ENCODE measurements at places on chromosomes 1 and 21. TPM values are rescaled to one million over a fixed set of nuclear protein-coding genes. Genes with fewer than 3 reads are reported as not detected.
A peak's percentile ranks its signal among the peaks of the same experiment; 100 is the strongest.

DNA sequence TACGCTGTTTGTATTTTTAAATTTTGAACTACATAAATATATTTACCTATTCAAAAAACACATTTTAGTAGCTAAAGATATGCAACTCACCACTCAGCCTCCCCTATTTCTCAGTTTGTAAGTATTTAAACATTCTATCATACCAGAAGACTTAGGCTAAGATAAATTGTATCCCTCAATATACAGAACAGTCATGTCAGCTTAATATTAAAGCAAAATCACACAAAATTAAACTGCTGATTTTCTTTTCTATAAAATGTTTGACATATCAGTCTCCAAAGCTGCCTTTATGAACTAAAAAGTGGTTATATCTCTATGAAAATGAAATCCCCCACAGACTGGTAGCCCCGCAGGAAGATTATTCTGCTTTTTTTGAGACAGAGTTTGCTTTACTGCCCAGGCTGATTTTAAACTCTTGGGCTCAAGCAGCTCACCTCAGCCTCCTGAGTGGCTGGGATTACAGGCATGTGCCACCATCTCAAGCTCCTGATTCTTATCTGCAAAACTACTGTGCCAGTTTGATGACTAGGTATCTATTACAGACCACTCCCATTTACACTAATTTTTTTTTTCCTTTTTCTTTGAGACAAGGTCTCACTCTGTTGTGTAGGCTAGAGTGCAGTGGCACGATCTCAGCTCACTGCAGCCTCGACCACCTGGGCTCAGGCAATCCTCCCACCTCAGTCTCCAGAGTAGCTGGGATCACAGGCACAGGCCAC is 37.6 kb downstream of the NRDC start:
- DNase-seq, result no peak

FAM151A gene
- total RNA-seq, result not detected

DNA sequence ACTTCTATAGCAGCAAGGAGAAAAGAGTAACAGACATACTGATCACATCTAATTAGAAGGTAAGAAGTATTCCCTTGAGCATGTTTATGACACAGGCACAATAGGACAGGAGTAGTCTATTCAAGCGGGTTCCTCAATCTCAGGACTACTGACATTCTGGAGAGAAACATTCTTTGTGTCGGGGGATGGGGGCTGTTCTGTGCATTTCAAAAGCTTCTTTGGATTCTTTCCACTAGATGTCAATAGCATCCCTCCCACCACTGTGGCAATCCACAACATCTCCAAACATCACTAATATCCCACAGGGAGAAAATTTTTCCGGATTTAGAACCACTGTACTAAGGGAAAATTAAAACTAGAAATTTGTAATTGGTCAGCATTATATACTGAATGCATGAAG is 56.9 kb downstream of the ADAMTS5 start:
- DNase-seq, result no peak

- DNase-seq, result no peak
Measured at GRCh38 chr1:231767471-231767870, 140.9 kb downstream of the DISC1 start.

ZNF678 gene
- 14.0 TPM for total RNA-seq

GRCh38 chr1:117895482-117896114 is 33.8 kb downstream of the GDAP2 start:
- DNase-seq, result peak; percentile 72

SPRR2B gene
- total RNA-seq, result not detected

DNA sequence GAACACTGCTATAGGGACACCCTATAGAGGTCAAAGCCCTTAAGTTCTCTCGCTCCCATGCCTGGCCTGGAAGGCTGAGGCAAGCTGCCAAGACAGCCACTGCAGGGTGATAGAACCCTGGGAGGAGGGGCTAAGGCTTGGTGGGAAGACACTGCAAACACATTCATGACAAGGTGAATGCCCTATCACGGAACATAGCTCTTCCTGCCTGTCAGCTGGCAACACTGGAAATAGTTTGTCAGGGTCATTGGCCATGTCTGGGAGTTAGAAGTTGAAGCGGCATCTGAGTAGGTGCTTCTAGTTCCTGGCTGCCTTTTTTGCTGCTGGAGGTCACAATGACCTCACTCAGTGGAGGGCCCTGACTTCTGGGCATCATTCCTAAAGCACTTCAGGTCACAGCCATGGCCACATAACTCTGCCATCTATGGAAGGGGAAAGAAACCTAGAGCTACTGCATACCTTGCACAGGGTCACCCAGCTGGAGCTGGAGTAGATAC is 4.2 kb downstream of the FABP3 start:
- DNase-seq, result no peak

RHBG gene
- 2.8 TPM for total RNA-seq

PCP4 gene
- total RNA-seq, result 49.3 TPM

- no peak for DNase-seq
Measured at GRCh38 chr1:83718338-83718737, 280.6 kb downstream of the TTLL7 start.

GBP4 gene
- 13.6 TPM for total RNA-seq

DNA sequence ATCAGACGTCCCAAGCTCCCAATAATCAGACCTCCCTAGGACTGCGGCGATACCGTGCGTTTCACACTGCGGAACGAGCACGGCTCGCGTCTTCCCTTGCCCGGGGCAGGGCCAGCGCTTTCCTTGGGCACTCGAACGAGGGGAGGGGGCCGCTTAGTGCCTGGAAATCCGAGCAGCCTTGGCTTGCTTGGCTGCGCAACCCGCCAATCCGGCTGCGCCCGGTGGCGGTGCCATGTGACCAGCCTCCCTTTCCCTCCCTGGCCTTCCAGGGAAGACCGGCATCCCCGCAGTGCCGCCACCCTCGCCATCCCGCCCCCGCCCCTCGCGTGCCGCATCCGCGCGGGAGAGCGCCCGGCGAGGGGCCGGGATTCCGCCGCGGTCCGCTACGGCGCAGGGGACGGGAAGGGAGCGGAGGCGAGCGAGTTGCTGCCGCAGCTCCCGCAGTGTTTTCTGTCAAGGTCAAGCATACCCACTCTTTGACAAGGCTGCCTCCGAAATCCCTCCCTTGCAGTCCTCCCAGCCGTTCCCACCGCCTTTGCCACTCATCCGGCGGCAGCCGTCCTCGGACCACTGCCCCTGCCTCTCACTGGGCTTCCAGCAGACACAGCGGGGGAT is 8.3 kb upstream of the RNF19B start:
- DNase-seq, result peak; percentile 66

- DNase-seq, result no peak
Measured at GRCh38 chr1:215285013-215285800, 202.7 kb downstream of the KCNK2 start.

GRCh38 chr1:75542818-75543570 is 67.9 kb downstream of the SLC44A5 start:
- DNase-seq, result no peak

LRRIQ3 gene
- 1.6 TPM for total RNA-seq

GRCh38 chr21:35145626-35146233 is 96.6 kb upstream of the RUNX1 start:
- no peak for DNase-seq

CLDN17 gene
- not detected for total RNA-seq

GRCh38 chr1:4137621-4138415 is 237.7 kb upstream of the C1orf174 start:
- no peak for DNase-seq

- no peak for DNase-seq
Measured at GRCh38 chr1:230074270-230074669, 7.2 kb downstream of the GALNT2 start.

Data from ureter (tissue), 1 donor.